ENCODE measurements at places on chromosomes 1 and 21.

DNA sequence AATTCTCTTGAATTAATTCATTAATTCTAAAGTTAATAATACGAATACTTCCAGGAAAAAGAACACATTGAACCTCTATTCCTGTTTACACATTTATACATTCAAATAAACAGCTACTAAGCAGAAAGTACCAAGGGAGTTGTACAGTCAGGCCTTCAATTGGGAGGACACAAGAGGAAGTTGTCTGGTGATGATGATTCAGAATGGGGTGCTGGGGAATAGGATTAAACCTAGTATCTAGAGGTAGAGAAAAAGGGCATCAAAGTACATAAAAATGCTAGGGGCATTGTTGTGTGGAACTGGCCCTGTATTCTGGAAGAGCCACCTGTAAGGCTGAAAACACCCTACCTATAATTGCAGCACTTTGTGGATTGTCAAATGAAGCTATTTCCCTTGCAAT, 71.7 kb upstream of the MROH9 start:
- no peak for DNase-seq

- no peak for DNase-seq
These were observed 144.2 kb downstream of the LYPLAL1 start for GRCh38 chr1:219317762-219318353.

- DNase-seq = no peak
These were observed 80.4 kb downstream of the NPHP4 start for GRCh38 chr1:5911871-5912271.

GRCh38 chr21:32246571-32247140, 32.2 kb downstream of the MIS18A start:
- DNase-seq = no peak

GRCh38 chr1:234969581-234970400, 158.8 kb downstream of the TOMM20 start:
- DNase-seq = no peak

DNA sequence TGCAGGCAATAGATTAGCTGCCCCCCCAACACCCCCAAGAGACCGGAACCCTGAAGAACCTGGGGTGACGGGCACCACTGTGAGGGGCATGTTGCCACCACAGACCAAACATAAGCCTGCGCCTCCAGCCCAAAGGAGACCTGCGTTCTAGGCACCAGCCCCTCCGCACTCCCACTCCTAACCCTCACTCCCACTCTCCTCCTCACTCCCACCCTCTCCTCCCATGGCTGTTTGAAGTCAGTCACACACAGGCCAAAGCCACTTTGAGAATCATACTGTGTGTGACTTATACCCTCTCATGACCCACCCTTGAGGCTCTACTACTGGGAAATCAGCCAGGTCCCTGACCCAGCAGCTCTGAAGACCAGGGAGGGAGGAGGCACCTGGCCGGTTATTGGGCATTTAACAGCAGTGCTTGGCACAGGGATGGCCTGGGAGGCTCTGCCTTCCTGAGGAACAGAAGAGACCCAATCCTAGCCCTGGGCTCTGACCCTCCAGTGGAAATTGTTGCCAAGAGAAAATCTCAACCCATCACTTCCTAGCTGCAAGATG, 43.5 kb downstream of the FBXO2 start:
- no peak for DNase-seq

DNA sequence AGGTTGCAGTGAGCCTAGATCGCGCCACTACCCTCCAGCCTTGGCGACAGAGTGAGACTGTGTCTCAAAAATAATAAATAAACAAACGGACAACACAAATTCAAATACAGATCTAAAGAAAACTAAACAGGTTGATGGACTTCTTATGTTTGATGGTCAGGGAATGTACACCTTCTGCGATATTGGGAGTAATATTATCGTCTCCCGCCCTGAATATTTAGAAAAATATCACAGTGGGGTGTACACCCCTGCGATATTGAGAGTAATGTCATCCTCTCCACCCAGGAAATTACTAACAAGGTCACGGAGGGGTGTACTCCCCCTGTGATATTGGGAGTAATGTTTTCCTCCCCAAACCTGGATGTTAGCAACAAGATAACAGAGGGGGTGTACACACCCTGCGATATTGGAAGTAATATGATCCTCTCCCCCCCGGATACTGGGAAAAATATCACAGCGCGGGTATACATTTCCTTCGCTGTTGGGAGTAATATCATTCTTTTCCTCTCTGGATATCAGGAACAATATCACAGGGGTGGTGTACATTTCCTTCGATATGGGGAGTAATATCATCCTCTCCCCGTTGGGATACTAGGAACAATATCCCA, 1.4 kb upstream of the CFAP298 start:
- no peak for DNase-seq

GRCh38 chr1:27789540-27790041, 16.6 kb downstream of the STX12 start:
- DNase-seq = no peak

DNA sequence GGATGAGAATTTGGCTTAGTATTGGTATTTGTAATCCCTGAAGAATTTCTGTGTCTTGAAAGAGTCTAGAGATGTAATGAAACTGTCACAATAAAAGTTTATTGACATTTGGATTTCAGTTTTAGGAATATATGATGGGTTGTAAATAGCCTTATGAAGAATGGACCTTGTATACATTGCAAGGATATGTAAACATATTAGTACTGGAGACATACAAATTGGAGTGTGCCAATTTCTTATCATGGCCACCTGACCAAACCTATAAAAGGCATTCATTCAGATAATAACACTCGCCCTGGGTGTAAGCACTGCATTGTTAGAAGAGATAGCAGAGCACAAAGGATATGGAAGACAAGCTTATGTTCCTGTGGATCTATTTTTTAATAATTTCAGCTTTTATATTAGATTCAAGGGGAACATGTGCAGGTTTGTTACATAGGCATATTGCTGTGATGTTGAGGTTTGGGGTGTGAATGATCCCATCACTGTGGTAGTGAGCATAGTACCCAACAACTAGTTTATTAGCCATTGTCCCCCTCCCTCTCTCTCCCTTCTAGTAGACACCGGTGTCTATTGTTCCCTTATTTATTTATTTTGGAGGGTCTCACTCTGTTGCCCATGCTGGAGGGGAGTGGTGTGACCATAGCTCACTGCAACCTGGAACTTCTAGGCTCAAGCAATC, 8.6 kb downstream of the S1PR1 start:
- DNase-seq = no peak

DNA sequence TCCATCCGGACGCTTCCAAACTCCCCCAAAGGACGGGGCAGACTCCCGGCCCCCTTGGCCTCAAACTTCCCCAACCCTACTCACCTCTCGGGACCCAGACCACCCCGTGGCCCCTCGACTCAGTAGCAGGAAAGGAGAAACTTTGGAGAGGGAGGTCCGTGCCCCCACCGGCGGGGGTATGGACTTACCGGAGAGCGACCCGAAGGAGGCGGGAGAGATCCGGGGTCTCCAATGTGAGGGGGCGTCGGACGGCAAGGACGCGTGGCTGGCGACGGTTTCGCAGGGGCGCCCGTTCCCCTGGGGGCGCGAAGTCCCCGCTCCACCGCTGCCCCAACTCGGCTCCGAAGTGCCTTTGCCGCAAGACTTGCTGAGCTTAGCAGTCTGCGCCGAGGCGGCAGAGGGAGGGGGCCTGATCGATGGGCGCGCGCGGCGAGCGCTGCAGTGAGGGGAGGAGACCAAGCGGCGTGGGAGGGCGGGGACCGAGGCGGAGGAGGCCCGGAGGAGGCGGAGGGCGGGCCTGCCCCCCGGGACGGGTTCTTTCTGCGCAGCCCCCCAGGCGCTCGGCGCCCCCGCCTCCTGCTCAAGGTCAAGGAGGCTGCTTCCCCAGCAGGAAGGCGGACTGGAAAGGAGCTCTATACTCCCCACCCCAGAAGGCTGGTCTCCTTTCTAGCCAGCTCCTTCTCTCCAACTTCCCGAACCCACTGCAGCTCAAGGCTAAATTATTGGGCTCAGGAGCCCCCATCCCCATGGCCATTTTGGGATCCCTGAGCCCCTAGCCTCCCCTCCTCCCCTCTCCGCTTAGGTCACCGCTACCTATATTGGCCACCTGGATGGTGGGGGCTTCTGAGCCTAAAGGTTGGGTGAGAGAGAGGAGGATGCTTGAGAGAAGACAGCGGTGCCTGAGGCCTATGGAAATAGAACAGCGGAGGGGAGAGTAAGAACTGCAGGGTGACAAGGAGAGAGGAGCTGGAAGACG, at the start of gene SYT2:
Gene SYT2 (minus strand): TSS at position 385 of the 976 bp plus-strand sequence. CDS start 104,682 bp downstream, outside the sequence.
- DNase-seq = no peak

- no peak for DNase-seq
These were observed 1.3 kb downstream of the TGFBR3 start for GRCh38 chr1:91884459-91885212.

DNA sequence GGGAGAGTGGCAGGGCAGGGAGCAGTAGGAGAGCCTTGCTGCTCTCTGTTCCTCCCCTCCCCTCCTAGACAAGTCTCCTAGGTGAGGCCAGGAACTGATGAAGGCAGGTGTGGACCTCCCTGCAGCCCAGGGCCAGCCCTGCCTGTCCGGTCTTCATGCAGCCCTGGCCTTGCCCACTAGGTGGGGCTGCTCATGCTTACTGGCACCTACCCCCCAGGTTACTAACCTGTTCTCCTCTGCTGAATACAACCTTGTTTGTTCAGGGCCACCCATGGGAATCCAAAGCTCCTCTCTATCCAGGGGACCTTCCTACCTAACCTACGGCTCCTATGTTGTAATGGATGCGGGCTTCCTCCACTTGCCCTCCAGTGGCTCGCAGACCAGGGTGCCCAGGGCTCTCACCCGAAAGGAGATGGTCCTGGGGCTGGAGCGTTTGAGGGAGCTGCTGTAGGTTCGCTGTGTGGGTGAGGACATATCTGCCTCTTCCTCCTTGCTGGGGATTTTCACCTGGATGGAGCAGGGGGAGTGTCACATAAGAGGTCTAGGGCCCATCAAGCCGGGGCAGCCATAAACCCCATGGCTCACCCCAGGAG, 7.9 kb upstream of the TNNT2 start:
- DNase-seq = no peak

DNA sequence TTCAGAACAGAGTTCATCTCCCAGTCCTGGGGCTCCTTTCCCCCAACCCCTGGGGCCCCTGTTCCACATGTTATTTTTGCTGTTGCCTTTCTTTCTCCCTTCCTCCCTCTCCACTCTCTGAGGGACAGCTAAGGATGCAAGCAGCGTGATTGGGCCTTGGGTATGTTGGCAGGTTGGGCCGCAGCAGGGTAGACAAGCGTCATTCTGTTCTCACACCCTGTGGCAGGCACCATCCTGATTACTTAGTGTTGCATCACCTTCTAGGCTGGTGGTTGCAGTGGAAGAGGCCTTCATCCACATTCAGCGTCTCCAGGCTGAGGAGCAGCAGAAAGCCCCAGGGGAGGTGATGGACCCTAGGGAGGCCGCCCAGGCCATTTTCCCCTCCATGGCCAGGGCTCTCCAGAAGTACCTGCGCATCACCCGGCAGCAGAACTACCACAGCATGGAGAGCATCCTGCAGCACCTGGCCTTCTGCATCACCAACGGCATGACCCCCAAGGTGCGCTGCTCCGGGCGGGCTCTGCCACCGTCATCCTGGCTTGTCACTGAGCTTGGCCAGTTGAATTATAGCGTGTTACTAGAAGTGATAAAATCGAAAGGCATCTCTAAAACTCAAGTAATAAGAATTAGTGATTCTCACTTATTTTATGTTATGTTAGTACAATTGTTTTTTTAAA, 43.4 kb downstream of the VANGL1 start:
- DNase-seq = no peak

DNA sequence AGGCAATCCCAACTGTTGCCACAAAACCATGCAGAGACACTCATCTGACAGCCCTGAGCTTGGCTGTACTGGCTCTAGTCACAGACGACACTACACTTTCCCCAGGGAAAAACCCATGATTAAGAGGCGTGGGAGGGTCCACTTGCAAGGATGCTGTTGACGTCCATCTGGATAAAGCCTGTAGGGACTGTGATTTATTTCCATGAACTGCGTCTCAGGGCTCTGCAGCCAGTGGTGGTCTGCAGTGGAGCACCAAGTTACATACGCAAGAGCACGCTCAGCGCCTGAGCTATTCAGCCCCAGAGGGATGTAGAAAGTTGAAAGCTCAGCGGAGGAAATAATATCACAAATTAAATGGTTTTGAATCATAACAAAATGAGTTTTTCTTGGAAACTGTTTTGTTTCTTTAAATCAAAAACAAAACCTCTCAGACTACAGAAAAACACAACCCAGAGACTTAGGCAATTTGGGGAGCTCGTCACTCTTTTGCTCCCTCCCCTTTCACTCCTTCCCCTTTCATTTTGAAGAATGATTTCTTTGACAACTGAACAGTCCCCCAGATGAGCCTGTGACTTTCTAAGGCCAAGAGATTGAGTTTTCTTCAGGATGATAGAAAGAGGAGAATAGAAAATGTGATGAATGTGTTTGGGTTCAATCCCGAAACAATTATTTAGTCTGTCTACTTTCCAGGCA, 71.2 kb downstream of the NGF start:
- no peak for DNase-seq

DNA sequence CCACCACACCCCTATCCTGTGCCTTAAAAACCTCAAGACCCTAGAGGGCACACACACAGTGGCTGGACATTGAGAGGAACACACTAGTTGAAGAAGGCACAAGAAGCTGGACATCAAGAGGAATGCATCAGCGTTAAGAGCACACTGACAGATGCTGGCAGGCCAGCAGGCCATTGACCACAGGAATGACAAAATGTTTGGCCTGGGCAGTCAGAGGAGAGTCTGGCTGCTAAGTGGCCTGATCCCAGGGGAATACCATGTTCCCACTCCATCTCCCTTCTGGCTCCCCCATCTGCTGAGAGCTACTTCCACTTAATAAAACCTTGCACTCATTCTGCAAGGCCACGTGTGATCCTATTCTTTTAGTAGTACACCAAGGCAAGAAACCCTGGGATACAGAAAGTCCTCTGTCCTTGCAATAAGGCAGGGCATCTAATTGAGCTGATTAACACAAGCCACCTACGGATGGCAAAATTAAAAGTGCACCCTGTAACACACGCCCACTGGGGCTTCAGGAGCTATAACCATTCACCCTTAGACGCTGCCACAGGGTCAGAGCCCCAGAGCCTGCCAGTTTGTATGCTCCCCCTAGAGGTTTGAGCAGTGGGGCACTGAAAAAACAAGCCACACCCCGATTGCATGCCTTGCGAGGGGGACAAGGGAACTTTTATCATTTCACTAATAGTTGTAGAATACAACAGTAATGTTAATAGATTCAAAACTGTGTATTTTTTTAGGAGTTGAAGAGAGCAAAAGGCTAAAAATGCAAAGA, 1216.1 kb upstream of the NCAM2 start:
- no peak for DNase-seq

- DNase-seq = no peak
These were observed 25.2 kb upstream of the SSX2IP start for GRCh38 chr1:84715342-84716019.

- no peak for DNase-seq
These were observed 16.8 kb upstream of the PDXK start for GRCh38 chr21:43701936-43702784.

- DNase-seq = no peak
These were observed 1656.0 kb downstream of the MRPL39 start for GRCh38 chr21:23951251-23951650.

- DNase-seq = no peak
These were observed 1.9 kb downstream of the DHRS3 start for GRCh38 chr1:12615865-12616708.

- DNase-seq = no peak
These were observed 219.8 kb downstream of the DAB1 start for GRCh38 chr1:57204091-57204490.

Measured in stimulated activated CD4-positive, alpha-beta T cell treated with anti-CD3 and anti-CD28 coated beads, TNF-alpha, amount 100 ng/mL, for 1 hour (primary cell).